ENCODE measurements at places on chromosomes 7 and 10. TPM values are rescaled to one million over a fixed set of nuclear protein-coding genes. Genes with fewer than 3 reads are reported as not detected.

GRCh38 chr10:89503652-89504370 is 31.6 kb downstream of the SLC16A12 start:
- DNase-seq = no peak

- DNase-seq = no peak
Measured at GRCh38 chr10:2933071-2933470, 134.3 kb upstream of the PFKP start.

Gene SMARCD3
- 13.1 TPM for total RNA-seq

GRCh38 chr7:71780282-71780681 is 631.9 kb downstream of the CALN1 start:
- DNase-seq = no peak

DNA sequence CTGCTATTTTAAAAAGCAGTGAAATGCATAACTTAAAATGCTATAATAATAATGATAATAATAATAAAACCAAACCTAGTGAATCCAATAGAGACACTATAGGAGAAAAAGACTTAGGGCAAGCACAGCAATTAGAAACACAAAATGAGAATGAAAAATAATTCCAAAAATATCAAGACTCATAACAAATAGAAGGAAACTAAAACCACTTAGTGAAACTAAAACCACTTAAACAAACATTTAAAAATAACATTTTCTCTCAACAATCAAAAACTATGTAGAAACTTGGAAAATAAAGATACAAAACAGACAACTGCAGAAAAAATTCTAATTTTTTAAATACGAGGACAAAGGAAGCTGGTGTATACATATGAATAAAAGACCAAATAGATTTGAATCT is 655.2 kb upstream of the NRG3 start:
- DNase-seq = no peak

Gene SEMA4G
- total RNA-seq = 6.6 TPM

GRCh38 chr7:130379532-130379920 is 768 bp upstream of the CPA1 start:
- DNase-seq = no peak

DNA sequence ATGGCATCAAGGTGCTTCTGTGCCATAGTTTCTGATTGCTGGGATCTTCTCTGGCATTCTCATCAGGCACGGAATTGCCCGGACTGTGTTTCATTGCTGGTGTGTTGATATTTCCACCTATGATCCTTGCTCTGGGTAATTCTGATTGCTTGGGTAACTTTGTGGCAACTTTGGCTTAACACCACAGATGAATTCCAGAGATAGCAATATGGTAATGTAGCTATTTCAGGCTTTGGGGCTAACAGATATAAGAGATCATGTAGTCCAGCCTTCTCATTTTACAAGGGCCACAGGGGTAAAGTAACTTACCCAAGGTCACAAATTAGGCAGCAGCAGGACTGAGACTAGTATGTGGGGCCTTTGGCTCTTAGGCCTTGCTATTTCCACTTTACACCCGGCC is 53.9 kb upstream of the PLPP4 start:
- DNase-seq = peak; percentile 11

GRCh38 chr7:87933953-87934698 is at the start of gene ADAM22:
Gene ADAM22, plus strand, starts transcription at chr7:87934251. Its CDS starts 215 bp downstream, at chr7:87934466.
- DNase-seq = peak; percentile 91

DNA sequence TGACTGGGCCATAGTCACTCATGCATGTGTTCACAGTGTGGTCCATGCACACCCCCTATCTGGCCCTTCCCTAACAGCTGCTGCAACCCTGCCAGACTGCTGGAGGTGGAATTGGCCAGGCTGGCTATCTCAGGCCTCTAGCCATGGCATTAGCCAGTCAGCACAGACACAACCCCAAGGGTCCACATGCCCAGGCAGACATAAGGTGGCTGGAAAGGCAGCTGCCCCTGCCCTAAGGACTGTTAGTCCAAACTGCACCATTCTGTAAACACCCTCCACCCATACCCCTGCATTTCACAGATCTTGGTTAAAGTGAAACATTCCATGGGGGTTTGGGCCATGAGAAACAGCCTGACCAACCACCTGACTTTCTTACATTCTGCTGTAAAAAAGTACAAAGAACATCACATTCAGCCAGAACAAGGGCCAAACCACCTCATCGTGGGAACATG is 137.4 kb upstream of the KCNMA1 start:
- no peak for DNase-seq

- no peak for DNase-seq
Measured at GRCh38 chr10:114258274-114258840, 19.3 kb downstream of the VWA2 start.

- DNase-seq = no peak
Measured at GRCh38 chr7:2728316-2729030, 40.5 kb downstream of the AMZ1 start.

DNA sequence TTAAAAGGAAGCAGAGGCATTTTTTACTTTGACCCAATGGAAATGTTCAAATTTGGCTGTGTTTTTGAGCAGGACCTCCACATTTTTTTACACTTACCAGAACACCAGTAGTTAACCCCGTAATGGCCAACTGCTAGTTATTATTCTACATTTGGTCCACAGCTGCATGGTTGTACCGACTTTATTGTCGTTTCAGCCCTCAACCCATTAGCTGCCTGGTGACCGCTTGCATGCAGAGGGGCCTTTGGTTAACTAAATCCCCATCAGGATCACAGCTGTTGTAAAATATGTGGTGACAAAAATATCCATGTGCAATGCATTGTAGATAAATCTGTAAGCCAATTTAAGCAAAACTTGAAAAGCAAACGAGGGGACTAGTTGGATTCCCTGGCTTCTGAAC is 342.2 kb upstream of the MEOX2 start:
- DNase-seq = no peak

GRCh38 chr7:96330193-96330592 is 8.3 kb upstream of the SLC25A13 start:
- DNase-seq = no peak

GRCh38 chr10:4384245-4384644 is 441.8 kb upstream of the AKR1E2 start:
- no peak for DNase-seq

GRCh38 chr7:139702313-139702731 is 75.5 kb downstream of the HIPK2 start:
- DNase-seq = no peak

Gene SLC16A9
- 4.9 TPM for total RNA-seq

DNA sequence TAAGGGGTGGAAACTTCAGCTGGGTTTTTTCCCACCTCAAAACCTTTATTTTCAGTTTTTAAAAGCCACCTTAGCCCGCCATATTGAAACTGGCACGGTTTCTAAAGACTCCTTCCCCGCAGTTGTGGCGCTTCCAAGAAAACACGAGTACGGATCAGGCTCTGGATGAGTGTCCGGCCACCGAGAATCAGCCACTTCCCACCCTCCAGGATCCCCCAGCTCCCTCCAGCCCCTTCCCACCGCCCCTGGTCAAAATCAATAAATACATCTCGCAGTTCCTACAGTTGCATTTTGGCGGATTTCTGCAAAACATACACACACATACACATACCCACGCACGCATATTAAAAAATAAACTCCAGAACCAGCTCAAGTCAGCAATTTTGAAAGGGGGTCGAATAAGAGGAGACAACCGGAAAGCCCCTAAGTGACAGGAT is 1.1 kb downstream of the SFMBT2 start:
- no peak for DNase-seq

Gene CAV1
- 160 TPM for total RNA-seq

DNA sequence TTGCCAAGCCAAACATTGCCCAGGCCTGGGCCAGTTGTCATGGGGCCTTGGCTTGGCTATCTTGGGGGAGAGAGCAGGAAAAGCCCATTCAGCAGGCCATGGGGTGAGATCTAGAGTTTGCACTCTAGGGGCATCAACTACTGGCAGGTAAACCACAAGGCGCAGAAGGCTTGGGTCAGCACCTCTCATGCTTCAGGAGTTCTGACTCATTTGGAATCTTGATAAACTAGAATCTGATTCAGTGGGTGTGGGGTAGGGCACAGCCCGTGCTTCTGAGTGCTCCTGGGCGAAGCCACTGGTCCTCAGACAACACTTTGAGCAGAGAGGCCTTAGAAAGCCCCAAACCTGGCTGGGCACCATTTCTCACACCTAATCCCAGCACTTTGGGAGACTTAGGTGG is 81.1 kb downstream of the RGS10 start:
- peak; percentile 51 for DNase-seq

Gene ECHDC3
- 36.8 TPM for total RNA-seq

GRCh38 chr7:44709945-44710596 is 38.6 kb upstream of the ZMIZ2 start:
- no peak for DNase-seq

Gene OR2F1
- total RNA-seq = not detected

DNA sequence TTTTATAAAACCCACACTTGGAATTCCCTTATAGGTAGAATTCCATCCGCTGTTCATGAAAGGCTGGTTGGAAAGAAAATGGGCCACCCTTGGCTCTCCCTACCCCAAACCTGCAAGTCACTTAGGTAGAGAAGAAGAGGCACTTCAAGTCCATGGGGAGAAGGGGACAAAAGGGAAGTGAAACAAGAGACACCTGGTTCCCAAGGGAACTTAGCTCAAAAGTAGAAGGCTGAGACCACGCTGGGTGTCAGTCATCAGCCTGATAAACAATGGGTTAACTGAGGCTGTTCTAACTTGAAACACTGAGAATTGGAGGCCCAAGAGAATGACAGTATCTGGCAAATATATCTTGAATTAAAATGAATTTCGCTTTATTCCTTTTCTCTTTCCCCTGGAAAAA is 330.8 kb upstream of the NFE2L3 start:
- DNase-seq = no peak

DNA sequence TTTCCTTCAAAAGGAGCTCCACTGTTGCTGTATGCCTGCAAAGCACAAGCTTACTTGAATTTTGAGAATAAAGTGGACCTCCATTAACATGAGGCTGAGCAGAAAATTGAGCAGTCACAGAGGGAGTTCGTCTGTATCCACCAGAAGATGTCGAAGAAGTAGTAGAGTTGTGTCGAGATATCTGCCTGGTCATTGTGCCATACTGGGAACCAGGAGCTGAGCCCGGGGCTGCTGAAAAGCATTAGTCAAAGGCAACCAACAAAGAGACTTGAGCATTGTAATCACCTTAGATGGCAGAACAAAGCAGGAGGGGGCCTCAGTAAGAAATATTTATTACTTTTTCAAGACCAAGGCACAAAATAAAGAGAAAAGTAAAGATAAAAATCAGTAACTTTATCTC is 61.5 kb downstream of the PDSS1 start:
- DNase-seq = no peak

- DNase-seq = no peak
Measured at GRCh38 chr10:126476246-126476645, 88.0 kb upstream of the ADAM12 start.

GRCh38 chr10:99938563-99938962 is 71.2 kb downstream of the DNMBP start:
- DNase-seq = no peak

Gene CCDC146
- 0.14 TPM for total RNA-seq

Gene ADD3
- total RNA-seq = 342 TPM

DNA sequence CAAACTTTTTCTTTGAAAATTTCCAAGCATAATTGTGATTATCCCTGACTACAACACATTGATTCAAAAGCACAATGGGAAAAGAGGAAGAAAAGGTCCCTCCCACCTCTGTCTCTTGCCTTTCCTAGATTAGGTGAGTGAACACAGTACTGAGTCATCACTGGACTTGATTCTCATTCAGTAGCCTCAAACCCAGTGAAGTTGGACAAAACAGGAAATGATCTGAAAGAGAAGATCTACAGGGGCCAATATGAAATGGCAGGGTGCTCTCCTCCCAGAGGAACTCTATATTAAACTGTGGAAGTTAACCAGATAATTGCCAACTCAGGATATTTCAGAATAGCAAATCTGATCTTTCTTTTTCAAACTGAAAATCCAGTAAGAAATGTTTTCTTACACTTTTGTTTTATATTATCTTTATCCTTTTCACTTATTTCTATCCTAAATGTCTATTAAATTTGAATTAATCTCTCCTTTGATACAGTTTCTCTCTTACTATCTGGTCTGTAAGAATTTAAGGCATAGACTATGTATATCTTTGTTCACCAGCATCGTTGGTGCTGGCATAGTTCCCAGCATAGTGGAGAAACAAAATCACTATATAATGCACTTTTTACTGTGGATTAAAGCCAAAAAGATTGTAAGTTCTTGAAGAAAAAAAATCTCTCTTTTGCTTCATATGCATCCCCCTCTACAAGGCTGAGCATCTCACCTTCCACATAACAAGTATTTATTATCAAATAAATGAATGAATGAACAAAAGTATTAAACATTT is 41.4 kb upstream of the IKZF1 start:
- DNase-seq = no peak

DNA sequence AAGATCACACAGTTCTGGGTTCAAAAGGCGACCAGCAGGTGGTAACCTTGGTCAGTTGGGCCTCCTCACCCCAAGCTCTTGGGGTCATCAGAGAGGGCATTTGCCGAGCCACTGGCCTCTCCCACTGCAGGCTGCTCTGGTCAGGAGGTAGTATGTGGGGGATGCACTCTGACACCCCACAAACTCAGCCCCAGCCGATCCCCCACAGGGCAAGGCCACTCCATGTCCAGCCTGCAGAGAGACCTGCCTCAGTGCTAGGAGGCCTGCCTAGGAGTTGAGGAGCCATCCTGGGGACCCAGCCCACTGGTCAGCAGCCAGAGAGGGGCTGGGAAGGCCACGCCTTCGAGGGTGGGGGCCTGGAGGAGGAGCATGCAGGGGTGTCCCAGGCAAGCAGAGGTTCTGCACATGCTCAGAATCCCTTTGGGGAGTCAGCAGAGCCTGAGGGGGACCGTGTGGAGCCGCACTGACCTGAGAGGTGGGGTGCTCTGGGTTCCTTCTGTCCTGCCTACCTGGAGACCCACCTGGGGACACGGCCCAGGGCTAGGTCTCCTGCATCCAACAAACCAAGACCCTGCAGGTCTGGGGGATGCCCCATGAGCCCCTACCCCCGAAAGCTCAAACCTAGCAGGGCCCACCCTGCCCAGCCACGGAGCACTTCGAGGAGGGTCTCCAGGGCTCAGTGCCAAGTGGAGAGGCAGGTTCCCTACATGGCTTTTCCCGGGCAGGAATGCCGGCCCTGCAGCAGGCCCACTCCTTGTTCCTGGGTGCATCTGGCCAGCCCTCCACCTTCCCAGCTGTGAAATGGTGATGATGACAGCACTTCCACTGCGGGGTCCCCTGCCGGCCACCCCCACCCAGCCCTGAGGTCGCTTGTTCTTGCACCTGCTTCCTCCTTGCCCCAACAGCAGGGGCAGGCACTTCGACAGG is 58.5 kb downstream of the RASGEF1A start:
- no peak for DNase-seq

Gene GRID1
- total RNA-seq = 2.6 TPM

DNA sequence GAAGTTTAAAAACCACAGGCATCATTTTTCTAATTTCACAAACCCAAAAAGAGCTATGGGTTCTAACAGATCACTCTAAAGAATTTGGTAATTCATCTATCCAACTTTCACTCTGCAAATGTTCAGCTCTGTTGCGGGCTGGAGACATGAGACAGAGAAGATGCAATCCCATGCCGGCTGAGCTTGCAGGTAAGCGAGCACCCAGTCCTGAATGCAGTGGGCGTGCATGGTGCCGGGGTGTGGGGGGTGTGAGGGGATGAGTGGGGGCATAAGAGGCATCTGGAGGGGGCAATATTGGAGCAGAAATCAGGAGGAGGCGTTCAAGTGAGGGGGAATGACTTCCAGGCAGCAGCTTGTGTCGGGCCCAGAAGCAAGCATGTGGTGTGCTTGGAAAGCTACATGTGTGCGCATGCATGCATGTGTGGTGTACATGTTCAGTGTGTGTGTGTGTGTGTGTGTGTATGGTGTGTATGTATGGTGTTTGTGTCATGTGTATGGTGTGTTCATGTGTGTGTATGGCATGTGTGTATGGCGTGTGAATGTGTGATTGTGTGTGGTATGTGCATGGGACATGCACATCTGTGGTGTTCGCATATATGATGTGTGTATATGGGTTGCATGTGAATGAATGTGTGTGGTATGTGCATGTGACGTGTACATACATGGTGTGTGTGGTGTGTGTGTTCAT is 172.9 kb downstream of the PRKCQ start:
- DNase-seq = no peak

Data from Caki2 (cell line).